ENCODE measurements at places on chromosomes 3 and 15.

DNA sequence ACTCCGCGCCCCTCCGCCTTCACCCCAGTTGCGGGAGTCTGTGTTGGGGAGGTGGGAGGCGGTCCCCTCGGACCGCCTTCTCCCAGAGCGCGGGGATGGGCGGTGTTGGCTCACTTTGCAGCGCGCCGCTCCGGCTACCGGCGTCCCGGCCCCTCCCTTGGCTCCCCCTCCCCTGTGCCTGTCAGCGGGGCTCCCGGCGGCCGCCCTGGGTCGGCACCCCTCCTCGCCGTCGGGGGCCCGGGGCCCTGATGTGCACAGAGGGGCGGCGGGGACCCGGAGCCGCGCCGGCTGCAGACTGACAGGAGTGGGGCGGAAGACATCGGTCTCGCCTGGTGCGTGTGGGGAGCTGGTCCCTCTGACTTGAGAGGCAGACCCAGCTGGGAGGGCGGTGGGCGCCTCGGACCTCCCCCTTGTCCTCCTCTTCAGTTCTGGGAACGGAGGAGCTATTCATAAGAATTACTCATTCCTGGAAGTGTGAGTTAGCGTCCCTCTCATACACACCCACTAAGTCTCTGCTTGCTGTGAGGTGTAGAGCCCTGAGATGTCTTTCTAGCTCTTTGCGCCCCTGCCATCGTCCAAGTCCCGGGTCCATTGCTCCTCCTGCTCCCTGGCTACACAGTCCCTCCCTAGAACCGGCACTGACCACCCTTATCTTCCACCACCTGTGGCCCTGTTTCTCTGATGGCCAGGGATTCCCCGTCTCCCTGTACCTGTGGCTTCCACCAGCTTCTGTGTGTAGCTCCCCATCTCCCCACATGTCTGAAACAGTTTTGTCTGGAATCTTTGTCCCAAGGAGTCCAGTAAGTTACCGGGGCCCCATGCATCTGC, 42.3 kb upstream of the ROPN1 start:
- DNase-seq = peak; percentile 66

DNA sequence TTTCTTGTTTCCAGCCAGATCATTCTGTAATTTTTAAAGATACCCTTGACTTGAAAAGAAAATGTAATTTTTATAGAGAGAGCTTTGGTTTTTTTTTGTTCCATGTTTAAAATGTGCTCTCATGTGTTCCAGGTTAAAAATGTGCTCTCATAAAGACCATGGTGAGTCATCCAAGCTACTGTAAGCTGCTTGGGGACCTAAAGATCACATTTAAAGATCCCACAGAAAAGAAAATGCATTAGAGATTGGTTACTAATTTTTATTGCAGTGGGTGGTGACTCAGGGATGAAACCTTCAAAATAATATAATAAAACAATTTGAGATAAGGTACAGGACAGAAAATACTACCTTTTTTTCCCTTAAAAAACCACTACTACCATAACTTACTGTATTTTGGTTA, 11.0 kb downstream of the TCF12 start:
- no peak for DNase-seq

DNA sequence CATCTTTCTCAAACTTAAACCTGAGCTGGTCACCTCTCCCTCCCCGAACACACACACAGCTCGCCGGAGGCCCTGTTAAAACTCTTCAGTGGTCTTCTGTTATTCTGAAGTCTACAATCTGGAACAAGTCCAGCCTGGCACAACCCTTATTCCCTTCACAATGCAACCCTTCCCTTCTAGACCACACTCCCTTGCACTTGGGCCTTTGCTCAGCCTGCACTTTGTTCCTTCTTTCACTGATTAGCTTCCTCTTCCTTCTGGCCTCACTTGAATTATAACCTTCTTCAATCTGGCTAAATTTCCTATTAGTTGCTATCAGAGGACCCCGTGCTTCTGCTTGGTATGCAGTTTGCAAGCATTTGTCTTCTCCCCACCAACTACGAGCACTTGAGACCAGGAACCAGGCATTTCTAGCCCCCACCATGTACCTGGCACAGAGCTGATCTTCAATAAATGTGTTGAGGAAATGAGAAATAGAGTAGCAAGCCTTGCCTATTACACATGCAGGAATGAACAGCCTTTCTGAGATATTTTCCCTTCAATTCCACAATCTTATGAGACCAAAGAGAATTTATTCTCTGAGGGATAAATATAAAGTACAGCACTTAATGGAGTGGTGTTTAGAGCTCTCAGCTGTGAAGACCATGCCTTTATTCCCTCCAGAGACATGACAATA, 663.1 kb upstream of the ADAMTS9 start:
- no peak for DNase-seq

- no peak for DNase-seq
Measured at GRCh38 chr3:195738274-195739044, 17.7 kb downstream of the MUC20 start.

- DNase-seq = no peak
Measured at GRCh38 chr3:104549099-104549714, 817.5 kb upstream of the ALCAM start.

GRCh38 chr15:100900136-100900794, 18.9 kb upstream of the LRRK1 start:
- no peak for DNase-seq

GRCh38 chr3:42213417-42213816, 52.6 kb downstream of the CCK start:
- no peak for DNase-seq

DNA sequence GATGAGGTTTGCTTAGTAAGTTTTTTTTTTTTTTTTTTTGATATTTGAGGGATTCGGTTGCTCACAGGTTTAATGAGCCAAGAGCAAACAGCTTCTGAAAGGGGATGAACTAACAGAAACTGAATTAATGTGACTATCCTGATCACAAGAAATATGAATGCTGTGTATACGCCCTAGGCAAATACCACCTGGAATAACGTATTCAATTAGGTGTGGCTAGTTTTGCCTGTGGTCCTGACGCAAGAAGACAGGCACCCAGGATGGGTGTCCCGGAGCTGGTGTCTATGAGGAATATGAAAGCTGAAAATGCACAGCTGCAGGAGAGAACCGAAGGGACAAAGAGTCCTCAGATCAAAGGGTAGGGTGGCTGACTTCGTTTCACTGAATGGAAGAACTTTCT, 14.6 kb downstream of the LSG1 start:
- DNase-seq = no peak

- DNase-seq = peak; percentile 30
Measured at GRCh38 chr15:66961407-66961884, 104.0 kb upstream of the SMAD3 start.

- no peak for DNase-seq
Measured at GRCh38 chr3:156627946-156628569, 46.3 kb upstream of the TIPARP start.

DNA sequence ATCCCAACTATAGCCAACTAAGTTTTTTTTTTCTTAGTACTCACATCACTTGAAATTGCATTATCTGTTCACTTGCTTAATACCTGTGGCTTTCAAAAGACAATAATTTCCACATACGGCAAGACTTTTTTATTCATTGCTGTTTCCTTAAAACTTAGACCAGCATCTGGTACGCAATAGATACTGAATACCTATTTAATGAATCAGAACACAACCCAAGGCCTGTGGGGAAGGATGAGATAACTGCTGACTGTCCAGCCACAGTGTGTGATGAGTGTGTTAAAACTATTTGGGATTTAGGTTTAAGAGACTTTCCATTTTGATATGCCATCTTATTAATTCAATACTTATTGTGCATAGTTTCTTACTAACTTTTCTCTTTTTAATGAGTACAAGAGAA, 988.7 kb downstream of the NTRK3 start:
- DNase-seq = no peak

- no peak for DNase-seq
Measured at GRCh38 chr15:76337696-76338485, 1.3 kb downstream of the ISL2 start.

- DNase-seq = no peak
Measured at GRCh38 chr15:73936588-73937290, 10.5 kb downstream of the LOXL1 start.

DNA sequence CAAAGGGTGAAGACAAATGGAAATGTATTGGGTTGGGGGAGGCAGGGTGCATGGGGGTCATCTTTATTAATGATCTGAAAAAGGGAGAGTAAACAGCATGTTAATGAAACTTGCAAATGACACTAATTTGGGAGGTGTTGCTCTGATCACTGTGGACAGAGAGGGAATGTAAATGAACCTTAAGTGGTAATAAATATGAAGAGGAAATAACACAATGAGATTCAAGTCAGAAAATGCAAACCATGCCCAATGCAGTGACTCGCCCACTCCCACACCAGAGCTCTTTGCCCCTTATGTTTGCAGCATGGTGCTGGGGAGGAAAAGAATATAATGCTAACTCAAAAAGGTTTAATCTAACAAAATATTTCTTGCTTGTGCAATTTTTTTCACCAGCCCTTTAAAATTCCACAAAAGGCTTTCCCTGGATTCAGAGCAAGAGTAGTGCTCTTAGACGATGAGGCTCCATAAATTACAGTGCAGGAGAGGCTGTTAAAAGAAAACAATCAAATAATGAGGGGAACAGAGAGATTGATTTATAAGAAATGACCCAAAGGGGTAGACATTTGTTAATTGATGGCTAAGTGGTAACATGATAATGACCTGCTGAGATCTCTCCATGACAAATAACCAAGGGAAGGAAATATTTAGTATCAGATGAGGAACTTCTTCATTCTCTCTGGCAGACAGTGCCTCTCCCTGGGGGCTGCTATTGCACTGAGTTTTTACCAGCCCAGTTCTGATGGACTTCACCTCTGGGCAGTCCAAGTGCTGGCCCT, 210.0 kb upstream of the PPP2R3A start:
- peak; percentile 2 for DNase-seq

DNA sequence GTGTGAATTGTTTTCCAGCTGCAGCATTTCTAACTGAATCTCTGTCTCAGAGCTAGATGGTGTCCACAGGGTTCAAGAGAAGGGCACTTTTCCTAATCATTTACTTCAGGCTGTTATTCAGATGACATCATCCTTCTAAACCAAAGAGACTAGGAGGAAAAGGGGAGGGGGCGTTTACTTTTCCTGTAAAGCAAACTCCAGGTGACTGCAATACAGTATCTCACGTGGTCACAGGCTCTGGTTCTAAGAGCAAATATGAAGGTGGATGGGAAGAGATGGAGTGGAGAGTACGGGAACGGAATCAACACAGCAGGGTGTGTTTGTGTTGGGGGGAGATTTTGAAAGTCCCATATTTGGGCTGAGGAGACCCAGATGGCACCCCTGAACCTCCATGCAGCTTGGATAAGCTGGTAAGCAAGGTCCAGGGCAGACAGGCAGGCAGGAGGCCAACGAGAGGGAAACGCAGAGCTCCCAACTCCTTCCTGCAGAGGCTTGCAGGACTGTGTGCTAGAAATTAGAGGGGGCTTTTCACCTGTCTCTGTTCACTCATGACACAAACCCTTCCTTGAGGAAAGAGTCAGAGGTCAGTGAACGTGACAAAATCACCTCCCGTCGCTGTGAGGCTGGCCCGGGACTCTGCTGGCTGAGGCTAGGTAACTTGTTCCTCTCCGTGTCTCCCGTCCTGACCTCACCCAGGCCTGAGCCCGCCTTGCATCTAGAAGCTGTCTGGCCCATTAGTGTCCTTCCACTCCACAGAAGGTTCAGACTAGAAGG, 151.2 kb downstream of the OPA1 start:
- DNase-seq = no peak

GRCh38 chr3:58697561-58697960, 31.0 kb upstream of the FAM3D start:
- DNase-seq = no peak
